ENCODE measurements at places on chromosomes 5 and 9.

GRCh38 chr5:60018091-60018490 lies 124.6 kb upstream of the PDE4D start:
- no peak for DNase-seq

DNA sequence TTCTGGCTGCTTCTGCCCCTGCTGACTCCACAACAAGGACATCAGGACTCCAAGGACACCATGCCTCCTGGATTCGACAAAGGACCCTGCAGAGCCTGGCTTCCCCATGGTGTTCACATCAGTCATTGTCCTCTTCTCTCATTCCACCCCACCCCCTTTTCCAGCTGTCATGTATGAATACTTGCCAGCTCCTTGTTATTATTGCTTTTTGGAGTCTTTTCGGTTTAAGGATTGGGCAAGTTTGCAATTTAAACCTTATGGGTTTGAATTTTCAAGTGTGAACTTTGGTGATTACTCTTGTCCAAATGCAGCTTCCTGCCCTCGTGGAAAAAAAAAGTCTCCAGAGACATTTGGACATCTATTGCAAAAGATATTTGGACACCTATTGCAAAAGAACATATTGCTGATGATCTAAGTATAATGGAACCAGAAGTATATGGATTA lies 14.2 kb upstream of the LVRN start:
- DNase-seq = no peak

DNA sequence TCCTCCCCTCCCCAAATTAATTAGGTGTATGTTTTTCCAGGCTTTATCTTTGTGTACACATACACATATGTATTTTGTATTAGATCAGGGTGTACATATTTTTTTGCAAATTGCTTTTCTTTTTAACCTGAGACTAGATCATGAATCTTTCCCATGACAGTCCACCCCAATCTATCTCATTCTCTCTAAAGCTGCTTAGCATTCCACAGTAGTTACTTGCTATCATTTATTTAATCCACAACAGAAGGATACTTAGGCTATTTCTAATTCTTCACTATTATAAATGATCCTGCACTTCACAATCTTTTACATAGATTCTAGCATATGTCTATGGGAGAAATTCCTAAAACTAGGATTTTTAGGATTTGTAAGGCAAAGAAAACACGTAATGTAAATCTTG lies 43.9 kb downstream of the SH3RF2 start:
- no peak for DNase-seq

DNA sequence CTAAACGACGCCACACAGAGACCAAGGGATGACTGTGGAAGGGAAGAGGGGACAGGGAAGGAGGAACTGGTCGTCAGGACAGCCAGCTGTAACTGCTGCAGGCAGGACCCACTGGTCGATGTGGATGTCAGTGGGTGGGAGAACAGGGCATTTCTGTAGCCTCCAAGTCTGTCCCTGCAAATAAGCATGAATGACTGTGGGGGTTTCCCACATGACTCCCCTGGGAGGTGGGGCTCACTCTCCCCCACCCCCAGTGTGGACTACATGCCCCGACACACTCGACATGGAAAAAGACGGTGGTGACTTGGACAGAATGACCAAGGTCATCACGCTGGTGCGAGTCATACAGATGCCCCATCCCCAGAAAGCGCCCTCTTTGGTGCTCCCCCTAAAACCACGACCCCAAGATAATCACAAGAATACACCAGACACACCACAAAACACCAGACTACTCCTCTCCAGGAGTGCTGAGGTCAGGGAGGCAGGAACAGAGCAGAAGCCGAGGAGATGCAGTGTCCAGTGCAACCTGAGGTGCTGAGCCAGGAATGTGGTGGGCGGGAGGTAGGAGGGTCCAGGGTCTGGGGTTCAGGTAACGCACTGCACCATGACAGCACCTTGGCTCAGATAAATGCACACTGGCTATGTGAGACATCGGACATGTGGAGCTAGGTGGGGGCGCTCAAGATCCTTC lies 64.9 kb downstream of the SECISBP2 start:
- no peak for DNase-seq

DNA sequence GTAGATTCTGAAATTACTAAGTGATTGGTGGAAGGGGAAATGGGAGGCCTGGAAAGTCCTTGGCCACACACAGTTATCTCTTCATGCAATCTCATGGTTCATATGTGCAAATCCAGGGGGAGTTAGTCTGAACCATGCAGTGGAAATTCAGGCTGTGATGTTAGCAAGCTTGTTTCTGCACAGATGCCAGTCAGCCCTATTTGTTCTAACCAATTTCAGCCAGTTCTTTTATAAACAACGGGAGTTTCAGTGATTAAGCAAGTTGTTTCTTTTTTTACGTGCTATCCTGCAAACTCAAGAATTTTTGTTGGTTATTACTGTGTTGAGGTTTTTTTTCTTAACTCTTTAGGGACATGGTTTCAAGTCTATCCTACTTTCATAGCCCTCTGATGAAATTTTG lies 298.0 kb downstream of the FER start:
- no peak for DNase-seq

GRCh38 chr5:145588113-145588512 lies 247.0 kb downstream of the PRELID2 start:
- DNase-seq = no peak

GRCh38 chr5:119021149-119021732 lies 32.9 kb upstream of the DTWD2 start:
- DNase-seq = no peak

DNA sequence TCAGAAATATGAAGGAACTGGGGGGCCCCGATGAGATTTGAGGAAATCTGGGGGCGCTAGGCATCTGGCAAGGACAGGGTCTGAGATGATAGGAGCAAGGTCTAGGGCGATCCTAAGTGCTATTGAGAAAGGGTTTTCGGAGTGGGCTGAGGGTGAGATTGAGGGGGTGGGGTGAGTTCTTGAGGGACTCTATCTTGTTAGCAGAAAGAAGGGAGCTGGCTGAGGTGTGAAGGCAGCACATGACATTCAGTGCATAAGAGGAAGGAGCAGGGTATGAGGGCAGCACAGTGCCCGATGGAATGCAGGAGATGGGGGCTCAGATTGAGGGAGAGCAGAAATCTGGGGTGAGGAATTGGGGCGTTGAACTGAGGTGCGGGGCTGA lies 640 bp downstream of the TRIM32 start:
- DNase-seq = peak; percentile 18

GRCh38 chr5:33425314-33425713 lies 15.5 kb upstream of the TARS1 start:
- no peak for DNase-seq

DNA sequence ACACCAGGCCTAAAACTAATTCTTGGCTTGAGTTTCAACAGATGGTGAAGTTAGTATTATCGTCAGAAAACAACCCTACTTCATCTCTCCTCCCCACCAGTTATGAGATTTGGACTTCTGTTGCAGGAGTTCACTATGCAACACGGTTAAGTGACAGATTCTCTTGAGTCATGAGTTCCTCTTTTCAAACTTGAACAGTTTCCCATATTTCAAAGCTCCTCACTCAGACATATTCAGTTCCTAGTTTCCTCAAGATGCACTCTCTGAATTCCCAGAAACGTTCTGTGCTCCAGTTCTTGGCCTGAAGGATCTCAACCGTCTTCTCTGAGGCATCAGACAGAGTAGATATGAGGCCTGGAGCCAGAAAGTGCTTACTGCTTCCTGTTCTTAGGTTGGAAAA lies 7.3 kb upstream of the PTGER4 start:
- DNase-seq = no peak

- DNase-seq = no peak
Observed at GRCh38 chr5:175092691-175093090, 351.3 kb downstream of the DRD1 start.

- no peak for DNase-seq
Observed at GRCh38 chr5:102617191-102618187, 118.7 kb upstream of the SLCO6A1 start.

GRCh38 chr5:136109453-136110135 lies 23.1 kb upstream of the SMAD5 start:
- no peak for DNase-seq

- no peak for DNase-seq
Observed at GRCh38 chr5:176180339-176180738, 57.9 kb upstream of the SIMC1 start.

GRCh38 chr9:123738648-123739047 lies 191.3 kb downstream of the DENND1A start:
- DNase-seq = no peak

DNA sequence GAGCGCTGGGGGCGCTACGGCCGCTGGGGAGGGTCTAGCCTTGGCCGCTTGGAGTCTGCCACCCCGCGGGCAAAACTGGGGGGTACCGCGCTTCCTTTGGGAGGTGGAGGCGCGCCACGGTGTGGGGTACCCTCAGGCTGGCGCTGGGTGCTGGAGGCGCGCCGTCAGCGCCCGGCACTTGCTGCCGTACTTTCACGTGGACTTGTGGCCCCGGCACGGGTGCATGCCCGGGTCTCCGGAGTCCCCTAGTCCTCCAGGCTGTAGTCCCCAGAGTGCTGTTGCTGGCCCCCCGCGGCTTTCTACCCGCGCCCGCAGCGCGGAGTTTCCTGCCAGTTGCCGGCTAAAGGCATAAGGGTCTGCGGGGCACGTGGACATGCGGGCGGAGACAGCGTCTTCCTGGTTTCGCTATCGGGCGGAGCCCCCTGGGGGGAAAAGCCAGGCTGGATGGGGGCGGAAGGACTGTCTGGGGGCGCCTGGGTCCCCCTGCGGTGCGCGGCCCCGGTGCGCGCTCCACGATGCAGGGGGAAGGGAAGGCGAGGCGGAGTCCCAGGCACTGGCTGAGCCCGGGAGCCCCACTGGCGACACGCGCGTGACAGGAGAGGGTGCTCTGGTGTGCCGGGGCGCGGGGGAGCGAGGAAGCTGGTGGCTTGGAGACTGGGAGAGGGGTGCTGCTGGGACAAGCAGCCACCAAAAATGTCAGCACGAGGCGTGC lies 666 bp downstream of the PPARGC1B start:
- peak; percentile 57 for DNase-seq

DNA sequence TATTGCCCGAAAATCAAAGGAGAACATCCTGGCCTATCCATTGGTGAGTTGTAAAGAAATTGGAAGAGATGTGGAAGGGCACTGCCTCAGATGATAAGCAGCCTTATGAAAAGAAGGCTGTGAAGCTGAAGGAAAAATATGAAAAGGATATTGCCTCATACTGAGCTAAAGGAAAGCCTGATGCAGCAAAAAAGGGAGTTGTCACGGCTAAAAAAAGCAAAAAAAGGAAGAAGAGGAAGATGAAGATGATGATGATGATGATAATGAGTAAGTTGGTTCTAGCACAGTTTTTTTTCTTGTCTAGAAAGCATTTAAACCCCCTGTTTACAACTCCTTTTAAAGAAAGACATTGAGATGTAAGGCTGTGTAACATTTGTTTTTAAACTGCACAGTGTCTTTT lies 59.8 kb upstream of the ZBED3 start:
- DNase-seq = no peak

DNA sequence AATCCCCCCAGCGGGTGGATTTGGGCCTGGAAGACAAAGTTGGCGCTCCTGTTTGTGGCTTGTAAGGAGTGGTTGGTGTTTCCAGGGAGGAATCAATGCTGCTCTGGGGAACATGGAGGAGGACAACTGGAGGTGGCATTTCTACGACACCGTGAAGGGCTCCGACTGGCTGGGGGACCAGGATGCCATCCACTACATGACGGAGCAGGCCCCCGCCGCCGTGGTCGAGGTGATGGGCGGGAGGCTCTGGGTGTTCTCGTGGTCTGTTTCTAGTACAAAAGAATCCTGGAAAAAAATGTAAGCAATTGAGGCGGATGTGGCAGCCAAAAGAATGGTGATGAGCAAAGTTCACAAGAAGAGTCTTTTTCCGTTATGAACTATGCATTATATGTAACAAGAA lies 7.2 kb downstream of the SDHA start:
- no peak for DNase-seq

DNA sequence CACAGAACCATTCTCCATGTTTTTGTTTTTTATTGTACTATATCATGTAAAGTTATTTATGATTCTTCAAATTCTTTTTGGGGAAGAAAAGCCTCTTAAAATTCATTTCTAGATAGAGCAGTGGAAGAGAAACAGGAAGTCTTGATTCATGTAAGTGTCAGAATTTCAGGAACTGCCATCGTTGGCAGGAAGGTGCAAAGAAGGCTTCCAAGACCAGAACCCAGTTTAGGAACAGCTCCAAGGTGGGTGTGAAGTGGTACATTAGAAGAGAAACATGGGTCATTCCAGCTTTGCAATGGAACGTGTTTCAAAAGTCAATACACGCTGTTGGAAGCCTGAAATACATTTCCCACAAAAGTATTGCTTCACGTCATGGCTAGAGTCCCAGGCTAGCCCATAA lies 14.8 kb downstream of the SAXO1 start:
- no peak for DNase-seq

DNA sequence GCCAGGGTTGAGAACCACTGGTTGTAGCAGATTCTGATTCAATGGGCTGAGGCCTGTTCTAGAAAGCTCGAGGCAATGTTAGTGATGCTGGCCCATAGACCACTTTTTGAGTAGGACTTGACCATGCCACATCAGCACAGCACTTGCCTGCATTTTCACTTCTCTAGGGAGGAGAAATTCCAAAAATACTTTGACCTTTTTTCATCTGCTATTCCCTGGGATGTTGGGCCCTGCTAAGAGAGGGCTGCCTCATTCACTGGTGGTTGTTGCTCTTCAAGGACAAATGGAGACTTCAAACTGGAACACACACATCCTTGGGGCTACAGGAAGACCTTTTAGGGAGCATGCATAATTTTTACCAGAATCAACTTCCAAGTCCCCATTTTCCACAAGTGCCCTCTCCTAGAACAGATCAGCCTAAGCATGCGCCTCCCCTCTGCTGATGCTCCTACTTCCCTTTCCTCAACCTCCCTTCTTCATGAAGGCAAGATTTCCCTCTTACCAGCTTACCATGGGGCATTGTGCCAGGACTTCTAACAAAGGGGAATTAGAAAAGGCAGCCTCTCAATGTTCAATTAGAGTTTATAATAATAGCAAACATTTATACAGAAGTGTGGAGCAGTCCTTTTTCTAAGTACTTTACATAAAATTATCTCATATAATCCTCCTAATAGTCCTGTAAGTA lies 12.7 kb upstream of the TGFBI start:
- DNase-seq = no peak

- no peak for DNase-seq
Observed at GRCh38 chr5:33423018-33423630, 17.6 kb upstream of the TARS1 start.

DNA sequence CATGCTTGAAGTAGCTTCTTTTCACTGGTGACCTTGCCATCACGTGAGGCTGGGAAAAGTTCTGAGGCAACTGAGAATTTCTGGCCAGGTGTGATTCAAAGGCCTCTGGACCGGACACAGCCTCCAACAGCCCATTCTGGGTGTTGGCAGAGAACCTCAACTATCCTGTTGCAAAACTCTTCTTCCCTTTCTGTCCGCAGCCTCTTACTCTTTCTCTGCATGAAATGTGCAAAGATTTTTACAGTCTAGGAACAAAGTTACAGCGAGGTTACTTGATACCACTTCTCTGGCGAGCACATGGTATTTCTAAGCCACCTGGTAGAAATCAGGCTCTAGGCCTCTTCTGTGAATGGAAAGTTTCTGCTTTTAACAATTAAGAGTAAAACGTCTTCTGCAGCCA lies 79.2 kb downstream of the FREM1 start:
- no peak for DNase-seq

All from activated CD4-positive, alpha-beta memory T cell treated with anti-CD3 and anti-CD28 coated beads for 36 hours (primary cell).